ENCODE measurements at places on chromosomes 1 and 21.

- DNase-seq, result no peak
Measured at GRCh38 chr1:172515927-172516326, 17.0 kb upstream of the SUCO start.

GRCh38 chr21:22585558-22585957, 1587.3 kb downstream of the NCAM2 start:
- DNase-seq, result no peak

DNA sequence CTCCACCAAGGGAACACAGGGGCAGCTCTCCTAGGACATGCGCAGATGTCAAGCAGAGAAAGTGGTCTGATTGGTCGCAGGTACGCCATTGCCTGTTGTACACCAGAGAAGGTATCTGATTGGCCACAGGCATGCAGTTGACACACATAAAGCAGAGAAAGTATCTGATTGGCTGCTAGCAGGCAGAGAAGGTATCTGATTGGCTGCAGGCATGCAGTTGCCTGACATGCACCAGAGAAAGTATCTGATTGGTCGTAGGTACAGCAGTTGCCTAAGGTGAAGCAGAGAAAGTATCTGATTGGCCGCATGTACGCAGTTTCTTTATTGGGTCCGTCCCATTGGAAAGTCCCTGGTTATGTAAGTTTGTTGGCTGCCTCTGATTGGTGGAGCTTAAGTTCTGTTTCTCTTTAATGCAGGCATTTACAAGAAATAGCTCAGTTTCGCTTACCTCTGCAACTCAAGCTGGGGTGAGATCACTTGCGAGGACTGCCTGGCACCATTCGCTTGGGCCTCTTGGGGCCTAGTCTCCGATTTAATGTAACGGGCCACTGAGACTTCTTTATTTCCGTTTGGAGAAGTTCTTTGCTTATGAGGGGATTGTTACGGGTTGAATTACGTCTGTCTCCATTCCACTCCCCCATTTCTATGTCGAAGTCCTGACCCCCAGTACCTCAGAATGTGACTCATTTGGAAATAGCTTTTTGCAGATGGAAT, 74.2 kb downstream of the SIK1 start:
- no peak for DNase-seq

DNA sequence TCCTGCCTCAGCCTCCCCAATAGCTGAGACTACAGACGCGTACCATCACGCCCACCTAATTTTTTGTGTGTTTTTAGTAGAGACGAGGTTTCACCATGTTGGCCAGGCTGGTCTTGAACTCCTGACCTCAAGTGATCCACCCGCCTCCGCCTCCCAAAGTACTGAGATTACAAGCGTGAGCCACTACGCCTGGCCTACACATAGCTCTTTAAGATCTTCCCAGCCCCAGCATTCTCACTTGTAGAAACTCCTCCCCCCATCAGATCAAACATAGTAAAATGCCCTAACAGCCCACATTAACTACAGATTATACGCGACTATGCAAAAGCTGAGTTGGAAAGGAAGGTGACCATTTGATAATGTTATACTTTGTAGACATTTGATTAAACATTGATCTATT, 634.8 kb downstream of the MATN1 start:
- DNase-seq, result no peak

GRCh38 chr1:226131639-226132038, 54.9 kb downstream of the ACBD3 start:
- DNase-seq, result no peak

DNA sequence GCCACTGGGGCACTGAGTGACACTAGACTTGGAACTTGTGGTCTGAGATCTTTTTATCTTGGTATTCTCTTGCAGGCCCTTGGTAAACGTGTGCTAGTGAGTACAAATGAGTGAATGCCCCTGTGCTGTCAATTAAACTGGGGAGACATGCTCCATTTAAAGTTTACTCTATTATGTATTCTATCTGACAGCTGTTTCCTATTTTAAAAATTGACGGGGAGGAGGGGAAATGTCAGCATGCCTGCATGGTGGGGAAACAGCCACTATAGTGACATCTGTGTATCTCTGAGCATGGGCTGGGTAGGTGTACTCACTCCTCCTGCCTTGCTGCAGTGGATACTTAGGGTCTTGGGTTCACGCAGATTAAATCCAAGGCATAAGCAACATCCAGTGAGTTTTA, 59.0 kb upstream of the IKBKE start:
- no peak for DNase-seq

DNA sequence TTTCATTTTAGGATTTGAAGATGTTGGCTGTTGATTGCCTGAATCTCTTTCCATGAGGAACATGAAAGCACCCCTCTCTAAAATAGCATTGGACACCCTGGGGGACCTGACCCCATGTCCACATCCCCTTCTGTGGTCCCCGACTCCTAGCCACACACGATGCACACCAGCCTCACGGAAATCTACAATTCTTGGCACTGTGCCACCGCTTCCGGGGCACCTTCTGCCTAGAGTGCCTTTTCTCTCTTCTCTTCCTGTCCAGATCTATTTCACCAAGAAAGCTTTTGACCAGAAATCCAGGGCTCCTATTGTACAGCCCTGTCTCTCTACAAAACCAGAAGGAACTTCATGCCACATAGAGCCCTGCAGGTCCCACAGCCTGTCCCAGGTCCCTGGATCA, 50.3 kb downstream of the MYSM1 start:
- peak; percentile 9 for DNase-seq

- DNase-seq, result no peak
Measured at GRCh38 chr1:145706086-145706664, 993 bp downstream of the PDZK1 start.

DNA sequence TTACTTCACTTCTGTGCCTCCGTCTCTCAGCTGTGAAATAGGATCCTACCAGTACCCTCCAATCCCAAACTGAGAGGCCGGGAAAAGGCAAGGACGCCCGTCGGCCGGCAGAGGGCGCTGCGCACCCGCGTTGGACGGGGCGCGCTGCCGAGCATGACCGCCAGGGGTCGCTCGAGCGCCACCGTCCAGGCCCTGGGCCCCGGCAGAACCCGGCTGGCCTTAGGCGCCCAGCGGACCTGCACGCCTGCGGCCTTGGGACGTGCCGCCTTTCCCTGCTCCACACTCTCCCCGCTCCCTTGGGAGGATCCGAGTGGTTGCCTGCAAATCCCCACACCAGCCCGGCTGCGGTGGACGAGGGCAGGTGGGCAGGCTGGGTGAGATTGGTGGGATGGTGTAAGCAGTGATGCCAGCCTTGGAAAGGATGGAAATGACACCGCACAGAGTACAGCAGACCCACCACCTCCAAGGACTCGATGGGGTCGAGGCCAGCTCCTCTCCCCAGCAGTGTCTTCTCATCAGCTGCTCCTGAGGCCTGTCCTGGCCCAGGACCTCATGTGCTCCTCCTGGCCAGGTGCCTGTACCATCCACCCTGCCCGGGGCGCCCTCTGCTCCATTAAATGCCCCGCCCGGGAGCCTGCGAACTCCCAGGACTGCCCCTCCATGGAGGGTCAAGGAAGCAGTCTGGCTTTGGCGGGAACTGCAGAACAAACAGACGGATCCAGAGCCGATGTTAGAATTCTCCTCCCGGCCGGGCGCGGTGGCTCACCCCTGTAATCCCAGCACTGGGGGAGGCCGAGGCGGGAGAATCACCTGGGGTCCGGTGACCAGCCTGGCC, 47.4 kb upstream of the LBR start:
- DNase-seq, result peak; percentile 74

GRCh38 chr1:228487336-228488124, at the start of gene RNF187:
Gene RNF187 (plus strand): TSS chr1:228487382.
- peak; percentile 60 for DNase-seq

- DNase-seq, result no peak
Measured at GRCh38 chr1:76003946-76004345, 70.6 kb upstream of the ST6GALNAC3 start.

Data from NCI-H1417 (cell line).